IPS DF 19.7 (cell line): ENCODE measurements at places on chromosomes 13 and 19.

DNA sequence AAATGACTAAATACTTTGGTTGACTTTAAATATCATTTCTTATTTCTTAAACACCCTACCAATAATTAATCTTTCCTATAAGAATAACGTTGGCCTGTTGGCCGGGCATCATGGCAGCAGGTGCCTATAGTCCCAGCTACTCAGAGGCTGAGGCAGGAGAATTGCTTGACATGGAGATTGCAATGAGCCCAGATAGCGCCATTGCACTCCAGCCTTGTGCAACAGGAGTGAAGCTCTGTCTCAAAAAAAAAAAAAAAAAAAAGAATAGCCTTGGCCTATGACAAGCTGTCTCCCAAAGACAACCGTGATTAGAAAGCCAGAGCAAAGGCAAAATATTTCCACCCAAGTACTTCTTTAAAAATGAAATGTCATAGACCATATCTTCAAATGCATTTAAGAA lies 24.5 kb upstream of the KCTD4 start:
- no peak for DNase-seq

- DNase-seq: no peak
Measured at GRCh38 chr19:30545752-30546151, 173.6 kb downstream of the ZNF536 start.

- no peak for DNase-seq
Measured at GRCh38 chr13:45137526-45137925, 17.2 kb downstream of the GTF2F2 start.

DNA sequence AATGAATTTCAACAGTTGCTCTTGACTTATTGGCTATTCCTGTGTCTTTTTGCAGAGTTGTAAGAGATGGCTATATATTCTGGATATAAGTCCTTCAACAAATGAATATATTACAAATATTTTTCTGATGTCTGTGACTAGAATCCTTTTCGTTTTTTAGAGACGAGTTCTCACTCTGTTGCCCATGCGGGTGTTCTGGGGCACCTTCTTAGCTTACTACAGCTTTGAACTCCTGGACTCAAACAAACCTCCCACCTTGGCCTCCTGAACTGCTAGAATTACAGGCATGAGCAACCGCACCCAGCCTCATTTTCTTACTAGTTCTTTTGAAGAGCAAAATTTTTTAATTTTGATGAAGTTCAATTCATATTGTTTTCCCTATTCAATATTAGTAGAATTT lies 287.8 kb downstream of the LIG4 start:
- DNase-seq: no peak

- DNase-seq: peak; percentile 73
Measured at GRCh38 chr19:46571495-46571894, 29.6 kb upstream of the CALM3 start.

DNA sequence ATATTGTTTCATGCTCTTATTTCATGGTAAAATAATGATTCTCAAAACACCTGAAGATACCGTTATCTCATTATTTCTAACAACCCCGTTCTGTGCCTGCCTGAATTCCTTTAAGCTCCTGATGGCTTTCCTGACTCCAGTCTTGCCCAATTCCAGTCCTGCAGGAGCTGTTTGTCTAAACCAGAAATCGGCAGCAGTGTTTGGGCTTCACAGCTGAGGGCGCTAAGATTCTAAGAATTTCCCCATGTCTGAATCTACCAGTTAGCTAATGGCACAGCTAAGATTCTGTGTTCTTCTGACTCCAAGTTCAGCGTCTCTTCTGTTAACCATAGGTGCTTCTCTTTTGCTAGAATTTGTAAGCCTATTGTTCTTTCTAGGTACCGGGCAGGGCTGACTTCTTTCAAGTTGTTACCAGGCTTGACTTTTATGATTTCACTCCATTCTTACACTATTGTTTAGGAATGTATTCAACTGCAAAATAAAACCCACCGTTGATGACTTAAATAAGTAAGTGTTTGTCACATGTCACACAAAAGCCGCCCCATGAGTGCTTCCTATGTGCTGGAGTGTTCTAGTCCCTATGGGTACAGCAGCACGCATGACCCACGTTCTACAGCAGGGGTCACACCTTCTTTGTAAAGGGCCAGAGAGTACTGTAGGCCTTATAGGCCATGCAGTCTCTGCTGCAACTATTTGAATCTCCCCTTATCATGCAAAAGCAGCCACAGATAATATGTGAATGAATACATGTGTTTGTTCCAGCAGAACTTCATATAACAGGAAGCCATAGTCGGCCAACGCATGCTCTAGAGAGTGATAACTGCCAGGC lies 168.3 kb upstream of the RNF113B start:
- DNase-seq: no peak

- no peak for DNase-seq
Measured at GRCh38 chr13:83914368-83914767, 32.1 kb upstream of the SLITRK1 start.

DNA sequence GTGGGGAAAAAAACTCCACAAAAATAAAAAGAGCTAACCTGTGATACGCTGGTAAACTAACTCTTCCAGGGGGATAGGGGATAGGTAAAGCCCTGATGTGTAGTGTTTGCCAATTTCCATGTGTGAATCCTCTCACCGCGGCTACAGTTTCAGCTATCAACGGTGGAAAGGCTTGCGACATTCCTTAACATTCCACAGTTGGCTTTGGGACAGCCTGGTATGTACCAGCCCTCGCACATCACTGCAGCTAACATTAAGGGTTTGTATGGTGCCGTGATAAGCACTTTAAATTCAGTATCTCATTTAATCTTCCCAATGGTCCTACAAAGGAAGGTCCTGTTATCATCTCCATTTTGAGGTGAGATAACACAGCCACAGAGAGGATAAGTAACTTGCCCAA lies 112.4 kb downstream of the KATNAL1 start:
- no peak for DNase-seq

DNA sequence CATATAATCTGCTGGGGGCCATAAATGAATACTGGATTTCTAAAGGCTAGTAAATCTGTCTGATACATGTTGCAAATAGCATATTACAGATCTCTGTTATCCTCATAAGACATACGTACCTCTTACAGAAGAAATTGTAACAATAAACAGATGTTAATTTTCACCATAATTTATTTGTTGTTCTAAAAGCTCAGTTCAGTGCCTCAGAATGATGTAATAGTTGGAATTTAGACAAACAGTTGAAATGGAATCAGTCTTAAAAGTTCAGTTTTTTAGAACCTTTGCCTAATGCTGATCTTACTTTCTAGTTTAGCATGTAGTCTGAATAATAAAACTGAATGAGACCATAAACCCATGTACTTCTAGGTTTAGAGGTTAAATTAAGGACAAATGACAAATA lies 43.1 kb downstream of the B3GLCT start:
- DNase-seq: no peak

DNA sequence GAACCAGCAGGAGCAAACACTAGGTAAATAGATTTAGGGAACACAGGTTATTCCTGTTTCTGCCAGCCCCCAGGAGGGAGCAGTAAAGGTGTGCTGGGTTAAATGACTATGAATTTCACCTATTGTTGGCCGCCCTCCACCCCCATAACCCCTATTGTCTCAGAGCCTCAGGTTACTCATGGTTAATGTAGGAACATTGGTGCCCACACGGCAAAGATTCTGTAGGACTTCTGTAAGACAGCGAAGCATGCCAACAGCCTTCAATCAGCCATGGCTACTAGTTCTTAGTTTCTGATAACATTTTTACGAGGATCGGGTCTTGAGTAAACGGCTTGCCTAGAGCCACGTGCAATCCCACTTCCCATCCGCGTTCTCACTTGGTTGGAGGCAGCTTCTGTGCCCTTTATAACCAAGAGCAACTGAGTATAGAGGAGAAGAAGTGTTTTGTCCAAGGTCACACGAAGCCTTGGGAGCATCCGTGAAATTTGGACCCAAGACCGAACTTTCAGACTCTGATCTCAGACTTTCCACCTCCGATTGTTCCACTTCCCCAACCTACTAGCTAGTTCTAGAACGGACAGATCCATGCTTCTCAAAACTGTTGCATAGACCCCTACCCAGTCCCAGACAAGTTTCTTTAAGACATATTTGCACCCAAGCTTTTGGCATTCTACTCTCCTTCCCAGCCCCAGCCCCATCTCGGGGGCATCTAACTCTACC lies 5.1 kb upstream of the CACNG8 start:
- DNase-seq: no peak

GRCh38 chr19:38781058-38781457 lies 7.7 kb upstream of the LGALS7 start:
- DNase-seq: no peak

- no peak for DNase-seq
Measured at GRCh38 chr19:21115430-21115829, 26.4 kb upstream of the ZNF431 start.

DNA sequence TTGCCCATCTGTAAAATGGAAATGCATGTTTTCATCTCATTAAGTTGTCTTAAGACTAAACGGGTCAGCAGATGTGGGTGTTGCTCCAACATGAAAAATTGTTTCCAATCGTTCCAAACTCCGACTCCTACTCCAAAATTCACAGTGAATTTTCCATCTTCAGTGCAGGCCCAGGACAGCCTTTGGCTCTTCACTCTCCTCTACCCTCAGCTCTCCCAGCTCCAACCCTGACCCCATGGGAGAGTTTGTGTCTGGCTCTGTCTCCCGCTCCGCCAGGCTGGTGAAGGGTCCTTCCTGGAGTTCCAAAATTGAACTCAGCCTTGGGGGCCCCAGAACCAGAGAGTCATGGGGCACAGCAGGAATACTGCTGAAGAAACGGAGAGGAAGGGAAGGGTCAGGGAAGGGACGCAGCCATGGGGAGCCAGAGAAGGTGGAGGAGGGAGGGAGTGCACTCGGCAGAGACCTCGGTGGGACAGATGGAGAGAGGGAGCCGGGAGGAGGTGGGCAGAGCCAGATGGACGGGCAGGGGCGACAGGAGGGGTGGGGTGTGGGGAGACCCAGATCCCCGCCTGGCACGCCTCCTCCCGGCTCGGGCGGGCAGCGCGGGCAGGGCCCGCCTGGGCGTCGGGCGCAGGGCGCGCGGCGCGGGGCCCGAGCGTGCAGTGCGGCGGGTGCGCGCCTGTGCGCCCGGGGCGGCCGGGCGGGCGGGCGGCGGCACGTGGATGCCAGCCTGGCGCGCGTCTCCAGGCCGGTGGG lies 45.6 kb downstream of the CELF5 start:
- DNase-seq: no peak

DNA sequence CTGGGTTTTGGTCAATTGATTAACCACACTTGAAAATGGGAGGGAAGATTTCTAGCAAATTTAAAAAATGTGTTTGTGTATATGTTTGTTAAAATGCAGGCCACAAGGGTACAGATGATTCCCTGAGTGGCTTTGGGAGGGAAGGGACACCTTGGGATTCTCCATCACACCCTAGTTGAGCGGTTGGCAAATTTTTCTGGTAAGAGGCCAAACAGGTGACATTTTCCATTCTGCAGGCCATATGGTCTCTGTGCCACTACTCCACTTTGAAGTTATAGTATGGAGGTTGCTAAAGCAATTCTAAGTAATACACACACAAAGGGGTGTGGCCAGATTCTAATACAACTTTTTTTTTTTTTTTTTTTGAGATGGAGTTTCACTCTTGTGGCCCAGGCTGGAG lies 12.9 kb upstream of the MED26 start:
- DNase-seq: no peak

- DNase-seq: no peak
Measured at GRCh38 chr13:79803989-79804388, 323.0 kb downstream of the NDFIP2 start.

- no peak for DNase-seq
Measured at GRCh38 chr13:98576200-98576945, 534 bp downstream of the STK24 start.

DNA sequence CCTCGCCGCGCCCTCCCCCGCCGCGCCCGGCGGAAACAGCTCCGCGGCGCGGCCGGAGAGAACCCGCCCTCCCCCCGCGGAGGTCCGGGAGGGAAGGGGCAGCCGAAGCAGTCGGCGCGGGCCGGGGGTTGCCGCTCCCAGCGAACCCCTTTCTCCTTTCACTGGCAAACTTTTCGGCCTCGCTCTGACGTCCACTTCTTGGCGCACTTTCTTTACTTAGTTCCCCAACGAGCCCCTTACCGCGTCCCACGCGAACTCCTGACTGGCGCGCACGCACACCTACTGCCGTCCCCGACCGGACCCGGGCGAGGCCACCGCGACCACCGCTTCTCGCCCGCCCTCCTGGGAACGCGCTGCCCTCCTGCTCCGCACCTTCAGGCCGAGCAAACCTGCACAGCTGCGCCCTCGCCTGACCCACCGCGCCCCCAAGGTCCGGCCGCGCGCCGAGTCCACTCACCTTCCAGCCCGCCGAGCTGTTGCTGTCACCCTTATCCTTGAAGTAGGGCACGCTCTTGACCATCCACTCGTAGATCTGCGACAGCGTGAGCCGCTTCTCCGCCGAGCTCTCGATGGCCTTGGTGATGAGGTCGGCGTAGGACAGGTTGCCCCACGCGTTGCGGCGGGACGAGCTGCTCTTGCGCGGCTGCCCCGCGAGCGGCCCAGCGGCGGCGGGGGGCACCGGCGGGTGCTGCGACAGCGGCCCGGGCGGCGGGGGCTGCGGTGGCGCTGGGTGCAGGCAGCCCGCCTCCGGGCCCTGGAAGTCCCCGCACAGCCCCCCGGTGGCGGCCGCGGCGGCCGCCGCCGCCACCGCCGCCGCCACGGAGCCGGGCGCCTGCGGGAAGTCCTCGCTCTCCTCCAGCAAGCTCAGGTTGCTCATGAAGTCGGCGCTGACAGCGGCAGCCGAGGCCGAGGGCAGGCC lies 1.1 kb downstream of the FOXO1 start:
- no peak for DNase-seq

GRCh38 chr13:38900188-38900587 lies 90.4 kb downstream of the STOML3 start:
- DNase-seq: no peak

DNA sequence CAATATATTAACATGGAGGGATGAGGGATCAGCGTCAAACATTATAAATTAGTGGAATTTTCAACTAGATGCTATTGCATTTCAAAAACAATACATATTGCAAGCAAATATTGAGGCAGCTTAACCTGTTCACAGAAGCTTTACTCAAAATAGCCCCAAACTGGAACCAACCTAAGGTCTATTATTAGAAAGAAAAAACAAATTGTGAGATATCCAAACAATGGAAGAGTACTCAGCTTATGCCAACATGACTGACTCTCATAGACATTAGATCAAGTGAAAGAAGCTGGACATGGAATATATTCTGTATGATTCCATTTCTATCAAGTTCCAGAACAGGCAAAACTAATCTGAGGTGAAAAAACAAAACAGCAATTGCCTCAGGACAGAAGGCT lies 27.6 kb upstream of the NEK3 start:
- no peak for DNase-seq

- no peak for DNase-seq
Measured at GRCh38 chr13:87754097-87754496, 82.9 kb downstream of the SLITRK5 start.

- DNase-seq: no peak
Measured at GRCh38 chr19:39416152-39417120, 4.0 kb downstream of the PLEKHG2 start.

GRCh38 chr19:28595722-28596480 lies 617.0 kb downstream of the UQCRFS1 start:
- DNase-seq: no peak

GRCh38 chr13:43260999-43261398 lies 237.6 kb downstream of the DNAJC15 start:
- no peak for DNase-seq

GRCh38 chr13:19984430-19985218 lies 26.1 kb downstream of the ZMYM2 start:
- no peak for DNase-seq

GRCh38 chr19:34387446-34387810 lies 16.8 kb upstream of the PDCD2L start:
- DNase-seq: no peak
